Activated CD8-positive, alpha-beta memory T cell treated with anti-CD3 and anti-CD28 coated beads for 1 hour (primary cell): ENCODE measurements at places on chromosomes 12 and 14.
A peak's percentile ranks its signal among the peaks of the same experiment; 100 is the strongest.

DNA sequence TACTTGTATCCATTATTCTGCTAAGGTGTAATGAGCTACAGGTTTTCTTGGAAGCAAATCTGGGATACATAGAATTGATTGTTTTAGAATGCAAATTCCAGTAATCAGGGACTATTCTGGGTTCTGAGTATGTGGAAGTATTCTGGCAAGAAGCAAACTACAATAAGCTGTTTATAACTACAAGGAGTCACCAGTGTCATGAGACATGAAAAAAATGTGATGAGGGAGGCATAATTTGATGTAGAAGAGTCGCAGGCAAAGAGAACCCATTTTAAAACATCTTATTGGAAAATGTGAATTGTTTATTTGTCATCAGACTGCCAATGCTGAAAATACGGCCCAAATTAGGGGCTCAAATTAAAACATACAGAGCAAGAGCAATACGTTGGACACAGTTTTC, 321.8 kb upstream of the E2F7 start:
- DNase-seq = no peak

DNA sequence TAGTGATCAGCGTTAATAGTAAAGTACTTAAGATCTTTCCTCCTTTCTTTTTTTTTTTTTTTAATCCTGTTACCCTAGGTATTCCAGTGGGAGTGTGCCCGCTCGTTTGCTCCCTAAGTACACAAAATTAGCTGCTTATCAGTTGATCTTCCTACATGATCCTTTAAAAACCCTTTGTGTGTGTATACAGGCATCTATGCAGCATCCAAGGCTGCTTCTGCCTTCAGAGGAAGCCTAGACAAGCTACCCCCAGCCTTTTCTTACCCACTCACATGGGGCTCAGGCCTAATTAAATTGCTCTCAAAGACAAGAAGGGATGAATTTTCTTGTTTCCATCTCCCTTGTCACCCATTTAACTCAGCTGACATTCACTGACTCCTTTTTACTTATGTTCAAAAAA, 343.4 kb upstream of the LMO3 start:
- DNase-seq = no peak

DNA sequence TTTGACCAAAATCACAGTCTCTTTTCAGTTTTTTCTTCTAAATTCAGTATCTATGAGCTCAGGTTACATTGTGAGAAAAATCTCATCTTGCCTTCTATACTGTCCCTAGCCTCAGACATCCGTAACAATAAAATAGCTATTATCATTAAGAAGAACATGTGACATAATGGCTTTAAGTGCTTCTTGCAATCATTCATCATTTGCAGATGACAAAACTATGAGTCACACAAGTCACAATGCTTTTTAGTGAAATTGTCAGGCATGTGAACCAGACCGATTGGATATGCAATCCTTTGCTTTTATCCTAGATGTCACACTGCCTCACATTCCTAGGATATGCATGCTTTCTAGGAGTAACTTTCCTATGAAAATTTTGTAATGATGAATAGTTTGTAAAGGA, 313.1 kb downstream of the SLC6A15 start:
- DNase-seq = no peak

DNA sequence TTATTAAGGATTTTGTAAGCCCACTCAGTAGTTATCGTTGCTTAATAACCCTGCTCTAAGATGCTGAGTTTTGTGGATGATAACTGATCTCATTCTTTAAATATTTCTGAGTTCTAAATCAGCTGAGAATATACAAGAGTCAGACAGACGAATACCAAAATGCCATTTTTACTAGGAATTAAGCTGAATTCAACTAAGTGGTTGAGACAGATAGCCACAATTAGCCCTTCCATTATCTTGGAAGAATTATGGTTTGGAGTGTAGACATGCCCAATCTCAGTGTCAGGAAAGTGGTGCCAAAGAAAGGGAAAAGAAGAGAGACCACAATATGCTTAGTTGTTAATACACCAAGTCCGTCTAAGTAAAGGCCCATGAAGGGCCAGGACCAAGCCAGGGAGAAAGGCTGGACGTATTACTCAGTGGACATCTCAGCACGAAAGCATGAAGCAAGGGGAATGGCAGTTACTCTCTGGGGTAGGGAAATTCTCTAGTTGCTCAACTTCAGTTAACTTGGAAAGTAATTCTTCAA, 58.6 kb downstream of the KCNA5 start:
- DNase-seq = no peak

GRCh38 chr14:74302152-74302628, 544 bp downstream of the ABCD4 start:
- DNase-seq = no peak

DNA sequence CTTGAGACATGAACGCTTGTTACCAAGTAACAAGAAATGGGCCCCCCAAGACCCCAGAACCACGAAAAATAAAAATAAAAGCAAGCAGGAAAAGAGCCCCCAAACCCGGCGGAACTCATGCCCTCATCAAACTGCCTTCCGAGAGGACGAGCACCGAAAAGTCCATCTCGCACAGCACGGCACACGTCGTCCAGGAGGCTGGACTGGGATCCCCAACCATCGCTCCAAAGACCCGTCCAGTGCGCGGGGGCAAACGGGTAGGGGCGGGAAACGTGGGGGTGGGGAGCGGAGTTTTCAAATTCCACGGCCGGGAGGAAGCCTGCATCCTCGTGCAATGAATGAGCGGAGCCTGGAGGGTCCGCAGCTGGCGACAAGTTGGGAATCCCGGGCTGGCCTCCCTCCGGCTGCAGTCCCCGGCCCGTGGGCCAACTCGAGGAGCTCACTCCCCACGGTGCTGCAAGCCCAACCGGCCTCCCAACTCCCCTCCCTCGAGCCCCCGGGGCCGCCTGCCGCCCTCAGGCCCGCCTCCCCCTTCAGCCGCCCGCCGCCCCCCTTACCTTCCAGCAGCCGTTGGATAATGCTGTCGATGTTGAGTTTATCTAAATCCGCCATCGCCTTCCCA, 484 bp downstream of the PPP1CC start:
- no peak for DNase-seq

- DNase-seq = no peak
Observed at GRCh38 chr12:127496255-127496654, 770.7 kb upstream of the TMEM132C start.

- no peak for DNase-seq
Observed at GRCh38 chr12:114013575-114014345, 47.6 kb upstream of the RBM19 start.

DNA sequence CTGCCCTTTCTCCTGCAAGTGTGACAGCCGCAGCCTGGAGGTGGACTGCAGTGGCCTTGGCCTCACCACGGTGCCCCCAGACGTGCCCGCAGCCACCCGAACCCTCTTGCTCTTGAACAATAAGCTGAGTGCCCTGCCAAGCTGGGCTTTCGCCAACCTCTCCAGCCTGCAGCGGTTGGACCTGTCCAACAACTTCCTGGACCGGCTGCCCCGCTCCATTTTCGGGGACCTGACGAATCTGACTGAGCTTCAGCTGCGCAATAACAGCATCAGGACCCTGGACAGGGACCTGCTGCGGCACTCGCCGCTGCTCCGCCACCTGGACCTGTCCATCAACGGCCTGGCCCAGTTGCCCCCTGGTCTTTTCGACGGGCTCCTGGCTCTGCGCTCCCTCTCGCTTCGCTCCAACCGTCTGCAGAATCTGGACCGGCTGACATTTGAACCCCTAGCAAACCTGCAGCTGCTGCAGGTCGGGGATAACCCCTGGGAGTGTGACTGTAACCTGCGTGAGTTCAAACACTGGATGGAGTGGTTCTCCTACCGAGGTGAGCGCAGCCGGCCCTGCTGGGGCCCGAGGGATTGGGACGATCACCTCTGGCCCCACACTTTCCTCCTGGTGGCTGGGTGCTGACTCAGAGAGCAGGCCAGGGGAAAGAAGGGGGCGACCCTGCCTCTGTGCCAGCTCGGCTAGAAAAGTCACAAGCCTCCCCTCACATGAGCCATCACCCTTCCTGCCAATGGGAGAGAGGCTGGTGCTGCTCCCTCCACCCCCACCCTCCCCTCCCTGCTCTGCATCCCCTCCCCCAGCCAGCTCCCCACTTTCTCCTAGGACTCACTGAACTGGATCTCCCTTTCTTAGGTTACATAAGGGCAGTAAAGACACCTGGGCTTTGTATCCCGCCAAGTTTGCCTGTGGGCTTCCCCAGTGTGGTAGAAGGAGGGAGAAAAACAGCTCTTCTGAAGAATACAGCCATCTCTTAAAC, 10.9 kb downstream of the LRTM2 start:
- DNase-seq = no peak

- DNase-seq = no peak
Observed at GRCh38 chr12:113347107-113347506, 11.3 kb upstream of the PLBD2 start.

- no peak for DNase-seq
Observed at GRCh38 chr12:75579552-75579951, 68.1 kb upstream of the KRR1 start.

- DNase-seq = no peak
Observed at GRCh38 chr14:95293449-95293848, 26.3 kb downstream of the CLMN start.

GRCh38 chr14:68254669-68255527, 435.3 kb downstream of the RAD51B start:
- DNase-seq = no peak

GRCh38 chr12:43501703-43502102, 50.3 kb downstream of the ADAMTS20 start:
- no peak for DNase-seq

GRCh38 chr12:116465856-116466255, 93.3 kb upstream of the MAP1LC3B2 start:
- no peak for DNase-seq

- no peak for DNase-seq
Observed at GRCh38 chr14:63478437-63478852, 64.7 kb downstream of the PPP2R5E start.

- DNase-seq = peak; percentile 14
Observed at GRCh38 chr12:124388679-124389137, 93.8 kb downstream of the RFLNA start.

GRCh38 chr12:57031138-57031725, 14.9 kb upstream of the TAC3 start:
- DNase-seq = no peak

DNA sequence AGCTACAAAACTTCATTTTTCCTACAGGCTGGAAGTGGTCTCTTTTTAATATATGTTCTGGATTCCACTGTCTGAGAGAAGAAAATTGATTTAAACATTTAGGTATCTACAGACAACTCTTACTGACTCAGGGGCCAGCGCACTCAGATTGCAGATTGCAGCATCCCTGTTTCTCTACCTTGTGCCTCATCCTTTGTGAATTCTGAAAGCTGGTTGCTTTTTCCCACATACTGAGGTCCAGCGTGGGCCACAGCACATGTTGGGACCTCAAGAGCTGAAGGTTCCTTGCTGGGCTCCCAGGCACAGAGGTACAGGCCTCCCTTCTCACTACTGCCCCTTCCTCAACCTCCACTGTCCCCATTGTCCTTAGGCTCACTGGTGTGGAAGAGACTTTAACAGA, 101.7 kb upstream of the CCDC175 start:
- DNase-seq = no peak

GRCh38 chr12:13915096-13915495, 66.3 kb downstream of the GRIN2B start:
- no peak for DNase-seq

DNA sequence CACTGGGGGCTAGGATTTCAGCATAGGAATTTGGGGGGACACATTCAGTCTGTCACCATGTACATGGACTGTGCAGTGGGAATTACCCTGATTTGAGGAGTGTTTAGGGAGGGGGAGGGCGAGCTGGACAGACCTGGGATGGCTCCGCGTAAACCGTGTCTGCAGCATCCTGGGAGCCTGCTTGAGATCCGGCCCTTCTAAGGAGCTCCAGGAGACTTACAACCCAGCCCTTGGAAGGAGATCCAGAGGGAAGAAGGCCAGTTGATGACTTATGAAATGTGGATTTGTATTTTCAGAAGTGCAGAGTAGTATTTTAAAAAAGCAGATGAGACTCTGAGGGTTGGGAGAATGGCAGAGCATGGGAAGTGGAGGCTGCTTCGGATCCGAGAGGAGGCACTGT, 153.2 kb downstream of the CACNA1C start:
- DNase-seq = no peak

- no peak for DNase-seq
Observed at GRCh38 chr12:123393747-123394146, 9.8 kb downstream of the KMT5A start.

DNA sequence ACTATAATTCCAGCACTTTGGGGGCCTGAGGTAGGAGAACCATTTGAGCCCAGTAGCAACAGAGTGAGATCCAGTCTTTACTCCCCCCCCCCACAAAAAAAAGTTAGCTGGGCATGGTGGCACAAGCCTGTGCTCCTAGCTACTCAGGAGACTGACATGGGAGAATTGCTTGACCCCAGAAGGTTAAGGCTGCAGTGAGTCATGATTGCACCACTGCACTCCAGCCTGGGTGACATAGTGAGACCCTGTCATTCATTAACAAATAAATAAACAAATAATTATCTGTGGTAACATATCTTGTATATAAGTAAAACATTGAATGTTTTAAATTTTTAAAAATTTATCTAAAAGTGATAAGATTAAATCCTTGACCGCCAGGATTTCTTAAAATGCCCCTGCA, 4.8 kb downstream of the ENTPD5 start:
- no peak for DNase-seq

GRCh38 chr12:112823582-112824149, 32.1 kb downstream of the RPH3A start:
- DNase-seq = no peak

- DNase-seq = peak; percentile 15
Observed at GRCh38 chr14:89365061-89365801, 51.8 kb downstream of the FOXN3 start.

DNA sequence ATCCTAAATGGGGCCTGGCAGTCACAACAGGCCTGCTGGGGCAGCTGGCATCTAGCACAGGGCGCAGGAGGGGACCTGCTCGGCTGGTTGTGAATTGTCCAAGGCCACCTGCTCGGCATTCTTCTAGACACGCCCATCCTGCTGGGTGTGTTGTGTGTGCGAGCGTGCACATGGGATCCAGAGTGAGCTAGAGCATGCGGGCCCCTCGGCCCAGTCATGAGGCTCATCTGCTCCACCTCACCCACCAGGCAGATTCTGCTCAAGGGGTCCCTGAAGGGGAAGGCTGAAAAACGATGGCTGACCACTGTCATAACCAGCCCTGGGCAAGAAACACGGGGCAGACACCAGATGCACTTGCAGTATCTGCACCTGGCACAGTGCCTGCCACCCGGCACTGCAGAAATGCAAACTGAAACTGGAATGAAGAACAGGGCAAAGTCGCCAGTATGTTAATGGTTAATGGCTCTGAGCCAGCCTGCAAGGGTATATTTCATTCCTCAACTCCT, 31.8 kb downstream of the MAX start:
- no peak for DNase-seq

- no peak for DNase-seq
Observed at GRCh38 chr14:48936362-48936761, 649.8 kb downstream of the RPS29 start.

- DNase-seq = no peak
Observed at GRCh38 chr12:53657041-53657440, 18.8 kb downstream of the ATP5MC2 start.

- DNase-seq = no peak
Observed at GRCh38 chr12:98686603-98687002, 41.5 kb downstream of the APAF1 start.

GRCh38 chr12:123571343-123571813, 13.0 kb upstream of the TMED2 start:
- DNase-seq = no peak
